Astrocyte (in vitro differentiated cells and primary cell): ENCODE measurements at places on chromosomes 3 and 15. TPM values are rescaled to one million over a fixed set of nuclear protein-coding genes. Genes with fewer than 3 reads are reported as not detected.

- no peak for DNase-seq
Measured at GRCh38 chr15:70320077-70320476, 222.4 kb upstream of the TLE3 start.

GRCh38 chr3:127440384-127440783 lies 150.1 kb downstream of the TPRA1 start:
- no peak for DNase-seq

The PAK6 gene
- total RNA-seq = 0.38 and 1.1 TPM in 2 replicates

- no peak for DNase-seq
Measured at GRCh38 chr15:52804526-52805081, 14.5 kb upstream of the ONECUT1 start.

GRCh38 chr3:127390365-127391025 lies 102.6 kb upstream of the PRR20G start:
- DNase-seq = no peak

DNA sequence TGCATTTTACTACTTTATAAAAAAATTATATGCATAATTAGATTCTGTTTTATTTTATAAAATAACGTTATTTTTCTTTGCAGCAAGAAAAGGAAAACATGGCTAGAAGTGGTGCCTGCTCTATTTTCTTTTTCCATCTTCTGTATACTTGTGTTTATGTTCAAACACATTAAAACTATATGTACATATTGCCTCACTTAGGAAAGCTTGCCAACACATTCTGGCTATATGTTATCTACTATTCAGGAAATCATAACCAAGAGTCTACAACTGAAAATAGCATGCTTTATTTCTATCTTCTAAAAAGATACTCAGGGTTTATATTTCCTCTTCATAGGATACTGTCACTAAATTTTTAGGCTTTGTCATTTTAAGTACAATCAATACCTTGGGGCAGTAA lies 90.2 kb upstream of the KCNMB2 start:
- no peak for DNase-seq
